ENCODE measurements at places on chromosomes 16 and 17.

GRCh38 chr17:79012563-79013134 lies 3.1 kb upstream of the CANT1 start:
- no peak for DNase-seq

GRCh38 chr16:28561557-28562187 lies 8.0 kb downstream of the SGF29 start:
- DNase-seq = no peak

- DNase-seq = no peak
Measured at GRCh38 chr17:36743130-36743529, 141.7 kb downstream of the MRM1 start.

DNA sequence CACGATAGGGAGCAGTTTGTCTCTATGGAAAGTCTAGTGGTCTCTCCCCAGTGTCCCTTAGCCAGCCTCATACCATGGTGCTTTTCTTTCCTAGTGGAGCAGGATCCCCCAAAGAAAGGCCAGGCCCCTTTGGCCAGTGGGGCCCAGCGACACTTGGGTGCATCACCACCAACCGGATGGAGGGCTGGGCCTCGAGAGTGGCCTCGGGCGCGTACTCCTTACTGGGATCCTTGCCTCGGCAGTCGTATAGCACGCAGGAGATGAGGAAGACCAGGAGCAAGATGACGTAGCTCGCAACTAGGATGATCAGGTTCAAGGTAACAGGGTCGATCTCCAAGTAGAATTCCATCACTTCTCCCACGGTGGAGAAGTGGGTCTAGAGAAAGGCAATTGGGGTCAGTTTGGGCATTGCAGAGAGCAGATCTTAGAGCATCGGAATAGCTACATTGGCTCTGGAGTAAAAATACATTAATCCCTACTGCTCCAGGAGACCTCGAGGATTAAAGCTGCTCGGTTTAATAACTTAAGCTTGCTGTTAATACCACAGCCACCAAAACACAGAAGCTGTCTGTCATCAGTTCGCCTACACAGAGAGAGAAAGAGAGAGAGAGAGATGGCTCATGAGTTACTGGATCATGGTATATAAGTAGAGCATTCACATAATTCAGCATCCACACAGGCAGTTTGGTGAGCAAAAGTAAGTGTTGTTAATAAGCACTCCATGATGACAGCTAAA lies at the start of gene SMIM36:
Gene SMIM36 (minus strand): TSS at position 467 of the 736 bp plus-strand sequence.
- DNase-seq = no peak

- DNase-seq = no peak
Measured at GRCh38 chr17:50234581-50234980, 33.1 kb upstream of the COL1A1 start.

GRCh38 chr16:85555719-85556455 lies 57.2 kb upstream of the GSE1 start:
- DNase-seq = no peak

Measured in stimulated activated CD8-positive, alpha-beta memory T cell treated with anti-CD3 and anti-CD28 coated beads, Interleukin-7, amount 100 ng/mL, for 1 hour (primary cell).